ENCODE measurements at places on chromosomes 7 and 10.
A peak's percentile ranks its signal among the peaks of the same experiment; 100 is the strongest.

GRCh38 chr10:102009801-102010425 lies 46.1 kb downstream of the ARMH3 start:
- peak; percentile 94 for DNase-seq

GRCh38 chr10:7792541-7792940 lies 4.6 kb downstream of the ATP5F1C start:
- no peak for DNase-seq

- peak; percentile 87 for DNase-seq
Observed at GRCh38 chr7:100130608-100131453, 4.1 kb downstream of the MBLAC1 start.

GRCh38 chr7:76073335-76073990 lies 25.6 kb downstream of the MDH2 start:
- DNase-seq: no peak

- peak; percentile 30 for DNase-seq
Observed at GRCh38 chr10:123991611-123992570, 100.3 kb upstream of the CPXM2 start.

DNA sequence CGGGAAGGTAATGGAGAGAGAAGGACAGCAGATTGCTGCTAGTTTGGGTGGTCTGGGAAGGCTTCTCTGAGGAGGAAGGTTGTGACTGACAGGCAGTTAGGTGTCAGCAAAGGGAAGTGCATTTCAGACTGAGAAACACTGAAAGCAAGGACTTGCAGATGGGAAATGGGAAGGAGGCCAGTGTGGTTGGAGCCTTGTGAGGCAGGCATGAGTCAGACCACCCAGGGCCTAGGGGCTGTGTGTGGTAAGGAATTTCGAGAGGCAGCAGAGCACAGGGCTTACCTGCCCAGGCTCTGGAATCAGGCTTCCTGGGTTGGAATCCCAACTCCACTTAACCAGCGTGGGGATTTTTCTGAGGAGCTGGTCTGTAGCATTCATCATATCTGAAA lies 53.5 kb downstream of the NRF1 start:
- peak; percentile 75 for DNase-seq

DNA sequence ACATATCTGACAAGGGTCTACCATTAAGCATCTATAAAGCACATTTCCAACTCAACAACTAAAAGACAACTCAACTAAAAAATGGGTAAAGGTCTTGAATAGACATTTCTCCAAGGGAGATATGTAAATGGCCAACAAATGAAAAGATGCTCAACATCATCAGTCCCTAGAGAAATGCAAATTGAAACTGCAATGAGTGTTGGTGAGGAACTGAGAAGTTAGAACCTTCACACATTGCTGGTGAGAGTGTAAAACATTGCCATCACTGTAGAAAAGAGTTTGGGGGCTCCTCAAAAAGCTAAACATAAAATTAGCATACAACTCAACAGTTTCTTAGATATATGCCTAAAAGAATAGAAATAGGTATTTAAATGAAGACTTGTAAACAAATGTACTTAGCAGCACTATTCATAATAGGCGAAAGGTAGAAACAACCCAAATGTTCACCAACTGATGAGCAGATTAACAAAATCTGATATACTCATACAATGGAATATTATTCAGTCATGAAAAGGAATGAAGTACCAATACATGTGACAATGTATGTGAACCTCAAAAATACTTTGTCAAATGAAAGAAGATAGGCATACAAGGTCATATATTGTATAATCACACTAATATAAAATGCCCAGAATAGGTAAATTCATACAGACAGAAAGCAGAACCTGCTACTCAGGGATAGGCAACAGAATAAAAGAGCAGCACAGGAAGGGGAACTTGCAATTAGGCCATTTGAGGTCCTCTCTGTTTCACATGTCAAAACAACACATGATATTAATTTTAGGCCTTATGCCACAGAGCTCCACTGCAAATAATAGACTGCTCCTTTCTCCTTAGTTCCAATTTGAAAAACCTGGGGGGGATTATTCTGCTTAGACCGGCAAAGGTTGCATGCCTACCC lies 10.6 kb upstream of the LRRC72 start:
- no peak for DNase-seq

GRCh38 chr7:94382132-94382531 lies 12.6 kb upstream of the COL1A2 start:
- peak; percentile 53 for DNase-seq

DNA sequence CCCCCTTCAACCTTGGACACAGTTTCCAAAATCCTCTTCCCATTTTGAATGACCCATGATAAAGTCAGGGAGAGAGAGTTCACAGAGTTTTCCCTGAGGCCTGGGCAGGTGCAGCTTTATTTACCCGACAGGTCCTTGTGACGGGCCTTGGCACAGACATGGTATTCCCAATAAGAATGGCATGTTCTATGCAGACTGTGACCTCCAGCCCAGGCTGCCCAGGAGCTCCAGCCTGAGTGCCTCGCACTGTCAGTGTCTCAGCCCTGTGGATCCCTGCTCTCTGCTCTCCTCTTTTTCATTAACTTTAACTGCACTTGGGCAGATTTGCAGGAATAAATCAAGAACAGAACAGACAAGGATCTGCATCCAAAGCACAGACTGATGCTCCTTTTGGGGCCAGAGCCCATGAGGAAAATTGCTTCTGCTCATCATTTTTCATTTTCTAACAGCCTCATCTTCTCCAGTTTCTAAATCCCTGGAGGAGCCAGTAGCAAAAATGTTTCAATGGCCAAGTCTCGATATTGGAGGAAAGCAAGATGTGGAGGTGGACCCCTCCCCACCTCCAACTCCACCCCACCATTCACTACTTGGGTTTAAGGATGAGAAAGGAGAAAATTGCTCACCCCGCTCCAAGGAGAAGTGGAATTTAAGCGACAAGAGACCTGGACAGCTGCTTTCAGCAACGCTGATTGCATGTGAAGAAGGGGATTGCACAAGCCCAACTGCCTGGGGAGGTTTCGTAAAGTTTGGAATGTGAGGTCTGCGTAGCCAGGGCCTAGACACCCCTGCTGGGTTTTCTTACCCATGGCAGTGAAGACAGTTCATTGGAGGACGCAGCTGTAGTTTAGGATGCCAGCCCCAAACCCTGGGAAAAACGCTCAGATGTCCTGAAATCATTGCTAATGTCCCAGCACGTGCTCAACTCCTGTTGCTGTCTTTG lies 225.9 kb downstream of the WDR11 start:
- DNase-seq: peak; percentile 14

- no peak for DNase-seq
Observed at GRCh38 chr7:128154504-128154903, 86.6 kb upstream of the LEP start.

DNA sequence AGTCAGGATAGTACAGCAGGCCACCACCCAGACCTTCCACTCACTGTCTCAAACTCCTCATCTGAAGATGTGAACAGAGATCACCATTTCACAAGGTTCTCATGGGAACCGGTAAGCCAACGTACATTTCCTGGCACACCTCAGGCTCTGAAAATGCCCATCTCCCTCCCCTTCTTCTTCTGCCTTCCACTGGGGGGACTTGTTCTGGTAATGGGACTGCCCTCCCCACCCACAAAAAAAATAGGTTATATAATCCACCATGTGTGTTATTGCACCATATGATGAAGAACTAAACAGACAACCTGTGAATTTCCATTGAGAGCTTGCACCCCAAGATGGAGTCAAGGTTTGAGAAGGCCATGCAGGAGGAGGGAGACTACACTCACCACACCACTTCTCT lies 42.1 kb upstream of the IKZF1 start:
- no peak for DNase-seq

- no peak for DNase-seq
Observed at GRCh38 chr10:114367351-114368056, 36.8 kb downstream of the AFAP1L2 start.
